ENCODE measurements at places on chromosomes 2 and 18.

DNA sequence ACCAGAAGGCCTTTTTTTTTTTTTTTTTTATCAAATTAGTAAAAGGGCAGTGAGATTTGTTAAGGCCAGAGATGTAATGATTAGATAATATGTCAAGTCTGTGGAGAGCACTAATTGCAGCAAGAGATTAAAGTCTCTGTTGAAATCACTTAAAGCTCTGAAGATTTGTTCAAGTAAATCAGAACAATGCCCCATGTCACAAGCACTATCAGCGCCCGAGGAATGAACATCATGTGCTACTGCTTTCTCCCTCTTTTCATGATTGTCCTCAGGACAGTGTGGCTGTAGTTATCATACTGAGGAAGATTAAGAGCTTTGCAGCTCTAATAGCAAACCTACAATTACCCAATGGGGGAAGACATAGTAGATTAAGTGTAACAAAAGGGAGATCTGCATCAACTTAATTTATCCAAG lies 71.1 kb downstream of the TDRD15 start:
- DNase-seq, result no peak

- no peak for DNase-seq
Measured at GRCh38 chr2:236397681-236398080, 133.5 kb upstream of the ASB18 start.

DNA sequence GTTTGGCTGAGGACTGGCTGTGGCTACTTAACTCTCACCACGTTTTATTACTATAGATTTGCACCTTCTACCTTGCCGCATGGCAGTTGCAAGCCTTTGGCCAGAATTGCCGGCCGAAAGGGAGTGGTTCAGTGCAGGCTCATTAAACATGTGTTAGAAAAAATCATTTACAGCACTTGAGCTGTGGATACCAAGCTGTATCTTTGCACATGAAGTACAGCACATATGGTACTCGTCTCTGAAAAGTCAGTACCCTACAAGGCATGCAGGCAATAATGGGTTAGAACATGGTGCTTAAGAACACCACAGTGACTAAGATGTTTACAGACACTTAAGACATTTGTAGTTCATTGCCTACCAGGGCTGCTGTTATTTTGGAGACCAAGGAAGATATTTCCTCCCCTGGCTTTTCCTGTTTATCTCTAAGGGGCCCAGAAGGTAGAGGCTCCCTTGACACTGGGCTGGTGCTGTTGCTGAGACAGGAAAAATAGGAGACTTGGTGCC lies 103.1 kb downstream of the ZNF532 start:
- no peak for DNase-seq

GRCh38 chr18:79927607-79928562 lies 23.6 kb downstream of the SLC66A2 start:
- DNase-seq, result no peak

DNA sequence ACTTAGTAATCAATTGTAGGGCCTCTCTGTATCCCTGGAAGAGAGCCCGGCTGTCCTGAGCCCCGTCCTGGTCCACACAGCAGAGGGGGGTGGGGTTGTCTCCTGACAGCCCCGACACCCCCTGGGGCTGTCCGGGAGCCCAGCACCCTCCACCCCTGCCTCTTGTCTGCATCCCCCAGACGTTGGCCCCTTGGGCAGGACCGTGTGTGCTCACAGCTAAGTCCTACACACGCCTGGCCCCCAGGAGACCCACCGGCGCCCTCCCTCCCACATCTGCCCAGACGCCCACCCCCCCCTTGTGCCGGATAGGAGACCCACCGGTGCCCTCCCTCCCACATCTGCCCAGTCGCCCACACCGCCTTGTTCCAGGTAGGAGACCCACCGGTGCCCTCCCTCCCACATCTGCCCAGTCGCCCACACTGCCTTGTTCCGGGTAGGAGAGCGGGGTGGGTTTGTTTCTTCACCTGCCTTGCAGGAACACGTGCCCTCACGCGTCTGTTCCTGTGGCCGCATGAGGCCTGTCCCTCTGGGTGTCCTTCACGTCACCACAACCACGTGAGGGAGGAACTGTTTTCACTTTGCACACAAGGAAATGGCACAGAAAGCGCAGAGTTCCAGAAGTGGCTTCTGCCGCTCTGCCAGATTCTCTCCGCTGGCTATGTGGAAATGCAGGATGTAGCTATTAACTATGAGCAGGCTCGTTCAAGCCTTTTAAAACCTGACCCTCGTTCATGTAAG lies 61.1 kb upstream of the NFATC1 start:
- DNase-seq, result no peak

GRCh38 chr2:24540011-24540477 lies 49.0 kb downstream of the NCOA1 start:
- DNase-seq, result no peak

DNA sequence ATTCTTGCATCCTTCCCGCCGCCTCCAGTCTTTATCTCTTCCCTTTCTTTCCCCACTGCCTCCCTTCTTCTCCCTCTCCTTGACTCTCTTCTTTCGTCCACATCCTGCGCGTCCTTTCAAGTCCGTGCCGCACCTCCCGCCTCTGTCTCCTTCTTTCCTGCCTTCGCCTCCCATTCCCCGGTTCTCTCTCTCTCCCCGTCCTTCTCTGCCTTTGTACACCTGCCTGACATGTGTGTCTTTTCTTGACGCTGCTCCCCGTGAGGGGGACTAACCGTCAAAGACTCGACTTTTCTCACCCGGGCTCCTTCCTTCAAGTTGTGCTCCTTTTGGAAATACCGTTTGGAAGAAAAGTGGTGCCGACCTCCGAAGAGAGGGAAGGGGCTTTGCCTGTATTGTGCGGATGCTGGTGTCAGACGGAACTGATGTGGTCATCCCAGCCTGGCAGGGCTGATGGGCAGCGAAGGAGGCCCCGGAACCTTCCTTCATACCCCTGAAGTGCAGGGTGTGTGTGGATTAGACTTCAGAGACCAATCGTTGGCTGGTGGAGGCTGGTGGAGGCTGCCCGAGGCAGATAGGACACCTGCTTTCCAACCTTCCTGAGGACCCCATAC lies 879 bp downstream of the TMEM178A start:
- DNase-seq, result no peak

DNA sequence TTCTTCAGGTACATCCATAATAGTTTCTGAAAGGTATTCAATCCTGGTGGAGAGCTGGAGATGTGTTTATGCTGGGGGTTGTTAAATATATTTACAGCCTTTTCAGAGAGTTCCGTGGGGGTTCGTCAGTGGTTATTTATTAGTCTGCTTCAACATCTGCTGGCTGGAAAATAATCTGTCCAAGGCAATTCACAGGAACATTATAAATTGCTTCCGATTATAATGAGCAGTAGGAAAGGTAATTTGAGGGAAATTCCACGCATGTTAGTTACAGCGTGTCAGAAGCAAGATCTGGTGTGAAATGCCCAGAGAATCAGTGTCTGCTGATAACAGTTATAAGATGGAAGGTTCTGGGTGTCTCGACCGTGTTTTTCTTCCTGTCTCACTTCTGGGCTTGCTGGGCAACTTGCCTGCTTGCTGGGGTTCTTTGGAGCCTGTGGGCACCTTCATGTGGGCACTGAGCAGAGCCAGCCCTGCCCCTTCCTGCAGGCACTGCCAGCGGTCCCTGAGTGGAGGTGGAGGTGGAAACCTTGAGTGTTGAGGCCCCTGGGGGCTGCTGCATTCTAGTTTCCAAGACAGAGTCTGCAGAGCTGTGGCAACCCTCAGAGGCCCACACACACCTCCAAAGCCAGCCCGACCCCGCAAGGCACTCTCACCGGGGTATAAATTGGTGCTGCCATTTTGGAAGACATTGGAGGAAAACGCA lies 185.7 kb downstream of the FAM210A start:
- DNase-seq, result no peak

GRCh38 chr18:11134940-11135339 lies 14.4 kb downstream of the PIEZO2 start:
- DNase-seq, result no peak

- no peak for DNase-seq
Measured at GRCh38 chr18:71011389-71011788, 722.5 kb downstream of the SOCS6 start.

GRCh38 chr18:64474773-64475172 lies 325.9 kb upstream of the LINC00305 start:
- DNase-seq, result no peak

DNA sequence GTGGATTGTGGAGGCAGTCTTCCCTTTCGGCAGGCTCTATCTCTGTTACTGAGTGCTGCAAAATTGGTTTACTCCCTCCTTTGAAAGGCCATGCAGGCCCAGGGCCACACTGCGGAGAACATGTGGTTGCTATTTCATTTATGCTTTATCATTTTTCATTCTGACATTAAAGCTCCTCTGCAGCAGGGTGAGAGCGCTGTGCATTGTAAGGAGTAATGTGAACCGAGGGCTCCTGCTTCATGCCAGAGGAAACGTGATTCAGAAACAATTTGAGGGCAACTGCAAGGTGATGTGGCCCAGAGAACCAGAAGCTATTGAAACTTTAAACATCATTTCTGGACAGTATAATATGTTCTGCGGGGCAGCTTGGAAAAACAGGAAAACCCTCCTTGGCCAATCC lies 341.6 kb upstream of the NT5C1B start:
- no peak for DNase-seq
